ENCODE measurements at places on chromosomes 16 and 17.
A peak's percentile ranks its signal among the peaks of the same experiment; 100 is the strongest.

DNA sequence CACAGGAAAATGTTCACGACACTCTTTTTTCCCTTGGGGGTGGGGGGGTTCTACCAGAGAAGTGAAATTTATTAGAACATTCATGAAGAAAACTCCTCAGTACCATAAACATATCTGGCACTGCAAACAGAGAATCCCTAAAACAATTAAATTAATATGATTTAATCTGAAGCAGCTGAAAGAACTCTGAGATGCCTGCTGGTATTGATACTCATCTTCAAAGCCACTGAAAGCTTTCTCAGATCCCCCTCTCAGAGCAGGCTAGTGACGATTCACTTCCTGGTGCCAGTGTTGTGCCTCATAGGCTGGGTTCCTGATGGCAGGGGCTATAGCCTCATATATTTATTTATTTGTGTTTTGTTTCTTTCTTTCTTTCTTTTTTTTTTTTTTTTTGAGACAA lies 52.7 kb downstream of the MYH10 start:
- no peak for DNase-seq

- DNase-seq, result no peak
Observed at GRCh38 chr17:8532021-8532420, 96.3 kb downstream of the NDEL1 start.

GRCh38 chr16:65278874-65279273 lies 157.0 kb upstream of the CDH11 start:
- no peak for DNase-seq

DNA sequence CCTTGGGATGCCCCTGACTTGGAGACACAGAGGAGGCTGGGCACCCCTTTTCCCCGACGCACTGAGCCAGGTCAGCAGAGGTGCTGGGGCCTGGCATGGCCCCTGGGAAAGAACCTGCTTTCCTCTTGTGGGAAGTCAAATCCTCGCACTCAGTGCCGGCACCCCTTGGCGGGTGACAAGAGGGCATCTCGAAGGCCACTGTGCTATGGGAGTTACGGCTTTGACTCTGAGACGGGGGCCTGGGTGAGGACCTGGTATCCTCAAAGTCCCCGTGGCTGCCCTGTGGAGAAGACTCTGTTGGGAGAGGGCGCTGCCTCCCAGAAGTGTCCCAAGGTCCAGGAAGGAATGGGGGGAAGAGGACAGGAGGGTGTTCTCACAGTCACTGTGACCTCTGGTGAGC lies 117.0 kb downstream of the METRNL start:
- DNase-seq, result peak; percentile 22

DNA sequence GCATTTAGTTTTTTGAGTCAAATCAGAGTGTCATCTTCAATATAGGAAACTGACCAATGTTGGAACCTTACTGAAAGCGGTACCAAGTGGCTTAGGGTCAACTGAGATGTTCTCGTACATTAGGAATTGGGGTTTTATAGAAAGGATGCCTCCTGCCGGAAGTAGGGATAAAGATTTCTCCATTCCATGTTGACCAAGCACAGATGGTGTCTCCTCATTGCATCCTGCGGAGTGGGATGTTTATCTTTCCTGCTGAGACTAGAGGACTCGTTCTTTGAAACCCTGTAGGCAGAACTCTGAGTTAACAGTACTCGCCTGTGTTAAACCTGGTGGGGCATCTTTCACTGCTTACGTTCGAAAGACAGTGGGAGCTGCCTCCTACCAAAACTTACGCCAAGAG lies 1.4 kb downstream of the SHISA6 start:
- no peak for DNase-seq

DNA sequence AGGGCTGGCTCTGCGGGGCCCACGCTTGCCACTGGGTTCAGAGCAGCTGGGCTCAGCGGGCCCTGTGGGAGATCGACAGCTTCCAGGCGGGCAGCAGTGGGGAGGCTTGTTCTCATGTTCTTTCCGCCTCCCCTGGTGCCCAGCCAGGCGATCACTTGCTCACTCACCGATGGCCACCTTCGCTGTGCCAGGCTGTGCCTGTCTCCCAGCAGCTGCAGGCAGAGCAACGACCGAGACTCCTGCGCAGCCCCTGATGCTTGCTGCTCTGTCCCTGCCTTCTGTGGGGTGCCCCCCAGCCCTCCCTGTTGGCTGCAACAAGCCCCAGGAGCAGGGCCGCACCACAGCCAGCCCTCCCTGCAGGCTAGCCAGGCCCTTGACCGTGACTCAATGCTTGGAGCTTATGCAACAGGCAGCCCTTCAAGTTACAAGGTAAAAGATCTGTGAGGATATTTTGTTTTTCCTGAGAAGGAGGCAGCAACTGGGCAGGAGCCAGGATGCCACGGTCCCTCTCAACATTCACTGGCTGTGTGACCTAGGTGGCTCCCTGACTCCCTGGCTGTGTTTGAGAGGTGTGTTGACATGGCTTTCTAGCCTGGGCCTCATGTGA lies 9.6 kb upstream of the SPNS2 start:
- DNase-seq, result no peak

DNA sequence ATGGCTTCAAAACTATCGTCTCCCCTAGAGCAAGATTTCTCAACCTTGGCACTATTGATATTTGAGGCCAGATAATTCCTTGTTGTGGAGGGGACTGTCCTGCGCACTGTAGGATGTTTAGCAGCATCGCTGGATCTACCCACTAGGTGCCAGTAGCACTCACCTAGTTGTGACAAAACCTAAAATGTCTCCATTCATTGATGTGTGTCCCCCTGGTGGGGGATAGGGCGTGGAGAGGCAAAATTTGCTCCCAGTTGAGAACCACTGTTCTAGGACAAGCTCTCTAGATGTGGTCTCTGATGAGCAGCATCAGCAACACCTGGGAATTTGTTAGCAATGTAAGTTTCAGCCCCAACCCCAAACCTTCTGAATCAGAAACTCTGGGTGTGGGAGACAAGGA lies 259.0 kb downstream of the XYLT1 start:
- no peak for DNase-seq

DNA sequence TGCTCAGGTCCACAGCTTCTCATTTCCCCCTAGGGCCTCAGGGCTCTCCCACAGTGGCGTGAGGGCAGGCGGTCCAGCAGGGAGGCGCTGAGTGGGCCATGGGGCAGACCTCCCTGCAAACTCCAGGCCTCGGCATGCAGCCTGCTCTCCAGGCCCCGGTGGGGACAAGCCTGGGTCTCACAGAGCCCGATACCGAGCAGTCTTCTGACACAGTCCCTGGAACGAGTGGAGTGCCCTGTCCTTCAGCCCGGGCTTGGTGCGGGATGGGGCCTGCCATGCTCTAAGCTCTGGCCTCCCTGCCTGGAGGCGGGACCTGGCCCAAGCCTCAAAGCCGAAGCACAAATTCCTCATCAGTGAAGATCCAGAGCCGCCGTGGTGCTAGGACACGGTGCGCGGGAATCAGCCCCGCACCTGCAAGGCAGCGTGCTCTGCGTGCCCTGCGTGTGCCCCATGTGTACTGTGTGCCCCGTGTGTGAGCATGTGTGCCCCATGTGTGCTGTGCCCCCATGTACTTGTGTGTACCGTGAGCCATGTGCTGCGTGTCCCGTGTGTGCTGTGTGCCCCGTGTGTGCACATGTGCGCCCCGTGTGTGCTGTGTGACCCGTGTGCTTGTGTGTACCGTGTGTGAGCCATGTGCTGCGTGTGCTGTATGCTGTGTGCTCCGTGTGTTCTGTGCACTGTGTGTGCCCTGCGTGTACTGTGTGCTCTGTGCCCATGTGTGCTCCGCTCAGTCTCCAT lies 56.1 kb downstream of the ENGASE start:
- DNase-seq, result no peak

DNA sequence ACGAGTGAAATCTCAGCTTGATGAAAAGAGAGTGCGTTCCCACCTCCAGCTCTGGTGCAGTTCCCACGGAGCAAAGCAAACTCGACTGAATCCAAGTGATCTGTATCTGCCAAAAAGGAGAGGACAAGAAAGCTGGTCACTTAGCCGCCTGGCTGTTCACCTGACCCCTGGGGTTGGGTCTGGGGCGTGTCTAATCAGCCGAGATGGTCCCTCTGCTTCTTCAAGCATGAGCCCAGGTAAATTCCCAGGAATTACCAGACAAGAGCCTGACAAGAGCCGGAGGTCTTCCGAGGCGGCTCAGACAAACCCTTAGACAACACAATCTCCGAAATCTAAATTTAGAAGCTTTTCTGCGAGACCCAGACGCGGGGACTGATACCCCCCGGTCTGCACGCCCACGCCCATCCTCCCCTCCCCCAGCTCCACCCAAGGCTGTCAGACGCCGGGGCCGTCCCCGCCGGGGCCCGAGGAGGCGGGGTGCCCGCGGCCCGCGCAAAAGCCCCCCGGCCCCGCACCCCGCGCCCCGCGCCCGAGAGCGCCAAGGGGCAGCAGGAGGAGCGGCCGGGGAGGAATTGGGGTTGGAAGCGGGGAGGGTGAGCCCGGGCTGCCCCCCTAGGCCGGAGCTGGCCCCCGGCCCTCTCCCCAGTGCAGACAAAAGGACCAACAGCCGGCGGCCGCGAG lies 674 bp downstream of the ZNF821 start:
- DNase-seq, result peak; percentile 40

- peak; percentile 38 for DNase-seq
Observed at GRCh38 chr16:23949630-23950290, 114.0 kb downstream of the PRKCB start.

GRCh38 chr17:66178642-66179041 lies 13.3 kb downstream of the CEP112 start:
- no peak for DNase-seq

DNA sequence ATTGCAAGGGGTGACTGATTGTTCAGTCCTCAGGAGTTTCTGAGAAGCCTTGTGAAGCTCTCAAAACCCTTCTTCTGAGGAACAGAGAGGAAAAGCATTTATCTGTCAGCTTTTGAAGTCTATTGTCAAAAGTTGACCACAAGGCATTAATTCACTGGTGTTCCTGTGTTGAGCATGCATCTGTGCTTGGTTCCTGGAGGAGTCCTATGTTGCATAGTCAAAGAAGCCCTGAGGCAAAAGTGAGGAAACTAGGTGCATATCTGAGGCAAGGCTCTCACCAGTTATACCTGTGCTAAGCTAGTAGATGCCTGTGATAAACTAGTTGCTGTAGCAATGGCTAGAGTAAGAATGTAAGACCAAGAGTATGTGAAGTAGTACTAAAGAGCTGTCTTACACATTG lies 1.8 kb upstream of the HEATR6 start:
- DNase-seq, result no peak

GRCh38 chr16:56042416-56042815 lies 148.9 kb upstream of the GNAO1 start:
- no peak for DNase-seq

- DNase-seq, result no peak
Observed at GRCh38 chr17:14359163-14360020, 58.5 kb downstream of the HS3ST3B1 start.

DNA sequence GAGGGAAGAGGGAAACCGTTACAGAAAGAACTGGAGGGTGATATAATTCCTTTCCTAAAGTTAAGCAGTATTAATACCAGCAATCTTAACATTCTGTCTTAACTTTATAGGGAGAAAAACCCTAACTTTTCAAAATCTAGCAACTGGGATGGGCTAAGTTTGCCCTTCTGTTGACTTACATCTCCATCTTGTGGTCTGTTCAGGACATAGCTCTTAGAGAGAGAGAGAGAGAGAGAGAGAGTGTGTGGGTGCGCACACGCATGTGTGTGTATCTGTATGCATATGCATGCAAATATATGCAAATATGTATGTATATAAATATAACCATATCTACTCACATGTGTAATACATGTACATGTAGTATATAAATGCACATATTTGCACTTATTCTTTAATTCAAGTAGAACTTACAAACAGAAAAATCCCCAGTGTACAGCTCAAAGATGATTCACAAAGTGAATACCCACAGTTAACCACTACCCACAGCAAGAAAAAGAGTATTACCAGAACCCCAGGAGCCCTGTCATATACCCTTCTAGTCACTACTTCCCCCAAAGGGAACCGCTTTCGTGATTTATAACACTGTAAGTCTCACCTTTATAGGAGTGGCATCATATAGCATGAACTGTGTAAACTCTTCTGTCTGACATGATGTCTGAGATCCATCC lies 46.5 kb downstream of the STX8 start:
- no peak for DNase-seq

- DNase-seq, result no peak
Observed at GRCh38 chr16:29705030-29705429, 26.1 kb downstream of the QPRT start.

- peak; percentile 89 for DNase-seq
Observed at GRCh38 chr17:30906101-30906911, at the start of gene TEFM. TSS of gene TEFM (minus strand) at chr17:30906238. CDS start at chr17:30906198, 40 bp downstream.

DNA sequence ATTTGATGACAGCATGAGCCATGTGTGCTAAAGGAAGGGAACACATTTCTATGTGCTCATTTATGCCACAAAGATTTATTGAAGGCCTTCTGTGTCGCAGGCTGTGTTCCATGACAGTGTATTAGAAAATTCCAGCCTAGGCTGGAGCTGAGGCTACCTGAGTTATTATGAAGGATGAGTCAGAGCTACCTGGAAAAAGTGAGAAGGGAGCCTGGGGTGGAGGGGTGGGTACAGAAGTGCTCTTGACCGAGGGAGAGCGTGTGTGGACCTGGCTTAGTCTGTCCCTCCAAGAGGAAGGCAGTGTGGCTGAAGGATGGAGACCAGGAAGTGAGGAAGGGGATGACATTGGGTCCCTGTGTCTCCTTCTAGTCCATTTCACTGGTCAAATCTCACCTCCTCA lies 98.3 kb downstream of the N4BP1 start:
- no peak for DNase-seq

- no peak for DNase-seq
Observed at GRCh38 chr17:49053171-49053829, 56.1 kb downstream of the IGF2BP1 start.

GRCh38 chr16:515939-516226 lies 11.6 kb upstream of the CAPN15 start:
- no peak for DNase-seq

GRCh38 chr16:6558661-6559060 lies 774.0 kb upstream of the RBFOX1 start:
- no peak for DNase-seq

- DNase-seq, result no peak
Observed at GRCh38 chr17:69608808-69609472, 194.4 kb downstream of the MAP2K6 start.

- DNase-seq, result no peak
Observed at GRCh38 chr16:23952128-23952970, 116.6 kb downstream of the PRKCB start.

- DNase-seq, result no peak
Observed at GRCh38 chr17:82152556-82153294, 54.7 kb upstream of the FASN start.

Measured in heart left ventricle (tissue), 16 donors.